Fibroblast of skin of right biceps (primary cell): ENCODE measurements at places on chromosomes 12 and 14.

- no peak for DNase-seq
These were observed 8.4 kb upstream of the LRTM2 start for GRCh38 chr12:1811948-1812291.

- no peak for DNase-seq
These were observed 210.8 kb upstream of the NPAS3 start for GRCh38 chr14:32727832-32728231.

GRCh38 chr12:91871751-91872150, 273.9 kb downstream of the BTG1 start:
- DNase-seq, result no peak

DNA sequence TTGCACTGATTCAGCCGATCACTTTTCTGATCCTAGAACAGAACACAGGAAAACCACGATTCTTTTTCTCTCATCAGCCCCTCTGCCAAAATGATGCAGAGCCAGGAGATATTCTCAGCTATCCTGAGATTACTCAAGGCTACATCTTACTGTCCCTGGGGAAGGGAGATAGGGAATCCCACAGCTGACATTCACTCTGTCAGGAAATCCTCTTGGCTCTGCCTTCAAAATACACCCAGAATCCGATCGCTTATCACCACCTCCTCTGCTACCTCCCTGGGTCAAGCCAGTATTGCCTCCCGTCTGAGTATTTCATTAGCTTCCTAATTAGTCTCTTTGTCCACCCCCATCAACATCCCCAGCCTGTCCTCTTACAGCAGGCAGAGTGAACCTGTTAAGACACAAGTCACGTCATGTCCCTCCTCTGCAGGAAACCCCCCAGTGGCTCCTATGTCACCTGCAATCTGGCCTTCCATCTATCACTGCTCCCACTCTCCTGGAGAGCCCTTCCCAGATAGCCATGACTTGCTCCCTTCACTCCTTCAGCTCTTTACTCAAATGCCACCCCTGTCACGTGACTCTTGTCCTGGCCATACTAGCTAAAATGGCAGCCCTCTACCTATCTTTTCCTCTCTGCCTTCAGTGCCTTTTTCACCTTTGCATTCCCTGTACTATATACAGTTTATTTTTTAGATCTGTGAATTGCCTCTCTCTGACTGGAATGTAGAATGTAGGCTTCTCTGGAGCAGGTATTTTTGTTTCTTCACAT, 70.3 kb downstream of the GALNT4 start:
- peak; percentile 50 for DNase-seq

GRCh38 chr12:106086696-106087095, 52.1 kb downstream of the NUAK1 start:
- DNase-seq, result no peak

DNA sequence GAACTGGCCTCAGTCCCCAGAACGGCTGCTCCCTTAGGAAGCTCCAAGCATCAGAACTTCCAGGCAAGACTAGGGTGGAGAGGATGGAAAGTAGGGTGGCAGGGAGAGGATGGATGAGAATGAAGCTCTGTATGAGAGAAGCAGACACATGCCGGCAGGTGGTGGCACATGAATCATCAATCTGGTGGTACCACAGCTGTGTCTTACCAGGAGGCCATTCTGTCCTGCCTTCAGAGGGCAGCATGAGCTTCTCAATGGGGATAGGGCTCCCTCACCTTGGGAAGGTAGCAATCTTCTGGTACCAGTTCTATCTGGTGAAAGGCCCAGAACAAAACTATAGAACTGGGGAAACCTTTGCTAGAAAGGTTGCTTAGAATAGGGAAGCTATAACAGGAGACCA, 55.4 kb upstream of the PYGL start:
- no peak for DNase-seq

DNA sequence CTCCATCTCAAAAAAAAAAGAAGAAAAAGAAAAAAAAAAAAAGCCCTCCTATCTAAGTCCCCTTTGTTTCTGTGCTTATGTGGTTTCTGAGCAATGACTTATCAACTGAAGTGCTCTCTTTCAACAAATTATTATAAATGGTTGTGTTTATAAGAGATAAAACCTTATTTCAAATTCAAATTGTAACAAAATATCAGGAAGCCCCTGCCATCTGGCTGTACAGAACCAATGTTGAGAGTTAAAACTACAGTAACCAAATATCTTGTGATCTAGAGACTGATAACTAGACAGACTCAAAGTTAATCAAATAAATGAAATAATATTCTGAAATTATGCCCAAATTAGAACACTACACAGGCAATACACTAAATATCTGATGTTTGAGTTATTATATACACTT, 143.0 kb upstream of the CPNE8 start:
- DNase-seq, result no peak

DNA sequence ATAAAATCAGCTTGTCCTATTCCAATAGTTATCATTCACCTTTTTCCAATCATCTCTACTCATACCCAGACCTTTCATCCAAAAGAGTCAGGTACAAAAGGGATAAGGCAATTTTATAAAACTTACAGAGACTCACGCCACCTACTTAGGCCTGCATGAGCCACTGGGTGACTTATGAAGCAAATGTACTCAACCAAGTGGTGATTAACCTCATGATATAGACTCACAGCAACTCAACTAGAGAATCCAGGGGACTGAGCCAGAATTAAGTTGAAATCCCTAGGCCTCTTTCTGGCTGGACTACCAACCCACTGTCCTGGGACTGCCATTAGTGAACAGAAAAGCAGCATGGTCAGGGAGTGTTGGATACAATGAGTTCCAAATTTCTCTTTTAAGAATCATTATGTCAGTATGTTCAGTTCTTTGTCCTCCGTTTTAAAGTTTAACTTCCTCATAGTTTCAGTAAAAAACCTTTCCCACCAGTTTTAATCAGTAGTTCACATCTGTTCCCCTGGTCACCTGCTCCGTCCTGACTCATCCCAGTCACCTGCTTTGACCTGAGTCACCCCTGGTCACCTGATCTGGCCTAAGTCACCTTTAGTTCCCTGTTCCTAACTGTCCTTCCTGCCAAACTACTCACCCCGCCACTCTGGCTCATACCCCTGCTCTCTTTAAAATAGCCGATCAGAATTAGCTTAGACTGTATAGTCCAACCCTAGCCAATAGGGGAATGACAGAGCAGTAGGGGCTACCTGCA, 36.8 kb downstream of the SPTSSA start:
- DNase-seq, result no peak

- peak; percentile 69 for DNase-seq
These were observed 99.9 kb downstream of the ST8SIA1 start for GRCh38 chr12:22234561-22234960.

GRCh38 chr12:54558311-54558710, 8.9 kb downstream of the PDE1B start:
- DNase-seq, result no peak

DNA sequence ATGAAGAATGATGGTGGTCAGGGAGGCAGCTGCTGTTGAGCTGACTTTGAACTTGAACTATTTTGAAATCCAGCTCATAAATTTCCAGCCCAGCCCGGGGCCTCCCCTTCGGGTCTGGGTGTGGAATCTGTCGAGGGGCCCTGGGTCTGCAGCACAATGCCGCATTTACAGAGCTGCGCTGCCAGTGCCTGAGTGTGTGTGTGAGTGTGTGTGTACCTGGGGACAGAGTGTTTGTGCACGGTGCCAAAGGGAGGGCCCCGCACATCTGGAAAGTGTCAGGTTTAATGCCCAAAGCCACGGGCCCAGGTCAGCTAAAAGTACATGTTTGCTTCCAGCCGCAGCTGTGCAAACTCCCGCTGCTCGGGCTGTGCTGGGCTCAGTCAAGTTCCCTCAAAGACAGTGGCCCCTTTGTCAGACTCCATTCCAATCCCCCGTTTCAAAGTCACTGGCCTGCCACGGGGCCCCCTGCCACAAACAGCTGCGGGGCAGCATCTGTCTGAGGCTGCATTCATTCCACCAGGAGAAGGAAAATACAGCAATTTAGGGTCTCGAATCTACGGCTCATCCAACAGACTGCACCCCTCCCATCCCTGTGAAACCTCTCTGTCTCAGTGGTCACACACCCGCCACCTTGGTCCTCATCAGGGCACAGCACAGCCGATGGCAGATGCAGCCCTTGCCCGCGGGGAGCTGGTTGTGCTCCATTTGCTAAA, 16.3 kb upstream of the RFLNA start:
- DNase-seq, result no peak

DNA sequence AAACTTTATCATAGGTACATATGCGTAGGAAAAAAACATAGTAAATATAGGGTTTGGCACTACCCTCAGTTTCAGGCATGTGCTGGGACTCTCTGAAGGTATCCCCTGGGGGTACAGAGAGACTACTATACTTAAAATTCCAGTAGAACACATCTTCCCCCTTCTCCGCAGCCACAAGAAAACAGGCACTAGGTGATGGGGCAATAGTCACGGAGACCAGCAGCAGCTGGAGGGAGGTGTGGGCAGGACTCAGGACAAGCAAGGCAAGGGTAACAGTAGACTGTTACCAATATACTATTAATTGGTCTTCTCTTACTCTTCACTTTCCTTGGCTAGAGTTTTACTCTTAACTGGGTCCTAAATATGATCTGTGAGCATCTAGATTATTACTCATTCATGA, 4.6 kb upstream of the PAPOLA start:
- no peak for DNase-seq

DNA sequence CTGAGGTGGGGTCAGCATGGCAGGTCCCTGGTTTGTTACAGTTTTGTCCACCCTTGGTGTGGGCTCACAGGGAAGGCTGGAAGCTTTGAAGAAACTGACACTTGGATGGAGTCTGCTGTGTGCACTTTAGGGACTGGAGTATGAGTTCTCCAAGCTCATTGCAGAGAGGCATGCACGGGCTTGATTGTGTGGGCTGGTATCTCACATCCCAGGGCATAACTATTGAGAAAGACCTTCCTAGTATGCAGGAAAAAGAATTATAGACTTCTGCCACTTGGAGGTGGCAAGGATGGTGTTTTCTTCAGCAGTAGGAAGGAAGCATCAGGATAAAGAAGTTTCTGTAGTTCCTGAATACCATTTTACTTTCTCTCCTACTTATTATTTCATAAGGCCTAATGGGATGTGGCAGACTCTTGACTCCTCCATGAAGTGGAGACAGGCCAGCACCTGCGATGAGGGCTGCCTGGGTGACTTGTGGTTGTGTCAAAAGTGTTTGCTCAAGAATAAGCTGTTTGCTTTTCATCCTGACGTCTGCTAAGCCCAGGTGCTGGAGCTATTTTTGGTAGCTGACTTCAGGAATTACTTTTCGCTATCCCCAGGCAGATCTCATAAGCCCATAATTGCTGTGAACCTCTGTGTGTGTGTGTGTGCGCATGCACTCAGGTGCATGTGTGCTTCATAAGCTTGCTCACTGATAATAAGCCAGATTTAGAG, 125.8 kb downstream of the KTN1 start:
- DNase-seq, result no peak

GRCh38 chr12:1719139-1719538, 28.3 kb downstream of the ADIPOR2 start:
- DNase-seq, result no peak

DNA sequence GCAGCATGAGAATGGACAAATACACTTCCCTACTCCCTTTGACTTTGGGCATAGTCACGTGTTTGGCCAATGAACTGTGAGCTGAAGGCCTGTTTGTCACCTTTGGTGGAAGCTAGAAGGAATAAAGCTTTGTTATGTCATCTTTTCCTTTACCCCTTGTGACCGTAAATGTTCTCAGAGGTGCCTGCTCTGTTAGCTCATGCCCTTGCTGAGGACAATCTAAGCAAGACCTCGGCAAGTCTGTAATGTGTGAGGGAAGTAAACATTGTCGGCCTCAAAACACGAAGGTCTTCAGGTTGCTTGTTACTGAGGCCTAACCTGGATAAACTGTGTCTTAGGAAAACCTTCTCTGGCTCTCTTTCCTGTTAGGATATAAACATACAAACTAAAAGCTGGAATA, 354.2 kb downstream of the TMEM132D start:
- DNase-seq, result no peak

DNA sequence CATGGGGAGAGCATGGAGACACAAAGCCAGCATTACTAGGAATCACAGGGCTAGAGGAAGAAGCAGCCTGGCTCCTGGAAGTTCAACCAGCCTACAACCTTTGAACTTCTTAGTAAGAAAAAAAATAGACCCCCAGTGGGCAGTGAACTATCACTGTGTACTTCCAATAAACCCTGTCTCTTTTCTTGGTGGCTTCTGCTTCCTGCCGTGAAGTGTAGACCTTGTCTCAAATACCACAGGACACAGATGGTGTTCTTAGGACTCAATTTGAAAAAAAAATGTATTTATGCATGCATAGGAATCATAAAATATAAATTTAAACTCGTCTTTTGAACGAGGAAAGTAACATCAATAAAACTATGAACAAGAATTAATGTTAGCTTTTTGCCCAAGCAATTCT, 3.6 kb upstream of the PTGER2 start:
- no peak for DNase-seq

DNA sequence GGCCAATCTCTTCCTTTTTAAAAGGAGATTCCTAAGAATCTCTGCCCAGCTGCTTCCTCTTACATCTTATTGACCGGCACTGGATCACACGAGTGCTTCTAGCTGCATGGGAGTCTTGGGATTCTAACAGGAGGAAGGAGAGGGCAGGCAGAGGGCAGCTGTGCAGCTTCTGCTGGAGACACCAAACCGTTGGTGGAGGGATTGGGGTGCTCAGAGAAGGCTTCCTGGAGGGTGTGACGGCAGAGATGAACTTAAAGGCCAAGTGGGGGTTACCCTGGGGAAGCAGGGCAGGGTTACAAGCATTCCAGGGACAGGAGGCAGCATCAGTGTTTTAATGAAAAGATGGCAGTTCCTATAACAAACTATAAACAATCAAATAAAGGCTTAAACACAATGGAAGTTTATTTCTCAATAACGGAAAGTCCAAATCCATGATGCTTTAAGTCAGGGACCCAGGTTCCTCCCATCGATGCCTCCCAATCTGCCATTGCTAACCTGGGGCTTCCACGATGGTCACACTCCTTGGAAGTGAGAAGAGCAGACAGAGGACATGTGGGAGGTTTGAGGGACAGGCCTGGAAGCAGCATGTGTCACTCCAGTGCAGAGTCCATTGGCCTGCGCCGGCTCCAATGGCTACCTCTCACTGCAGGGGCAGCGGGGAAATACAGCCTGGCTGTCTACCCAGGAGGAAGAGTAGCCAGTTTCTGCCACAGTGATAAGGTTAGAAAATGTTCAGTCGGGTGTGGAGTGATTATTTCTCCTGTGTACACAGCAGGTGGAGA, 53.1 kb upstream of the DDX11 start:
- no peak for DNase-seq

- no peak for DNase-seq
These were observed 88.4 kb downstream of the PRKCH start for GRCh38 chr14:61409782-61410181.

DNA sequence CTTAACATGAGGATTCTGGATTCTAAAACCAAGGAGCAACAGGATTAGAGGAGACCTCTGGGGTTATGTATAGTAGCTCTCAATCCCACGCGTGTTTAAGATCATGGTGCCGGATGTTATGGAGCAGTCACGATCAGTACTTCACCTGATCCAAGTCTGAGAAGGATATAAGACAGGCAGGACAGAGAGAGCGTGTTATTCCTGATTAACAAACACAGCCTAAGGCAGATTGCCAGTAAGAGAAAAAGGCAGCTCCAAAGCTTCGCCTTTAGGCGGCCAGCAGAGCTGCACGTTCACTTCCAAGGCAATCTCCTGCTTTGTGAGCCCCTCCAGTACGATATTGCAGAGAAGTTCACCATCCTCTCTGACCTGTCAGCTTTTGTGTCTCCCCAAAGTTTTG, 5.5 kb downstream of the SETD3 start:
- no peak for DNase-seq

GRCh38 chr12:93759512-93760081, 82.4 kb downstream of the CRADD start:
- DNase-seq, result no peak
